Spinal cord (tissue), 10 donors: ENCODE measurements at places on chromosomes 2 and 18. TPM values are rescaled to one million over a fixed set of nuclear protein-coding genes. Genes with fewer than 3 reads are reported as not detected.

DNA sequence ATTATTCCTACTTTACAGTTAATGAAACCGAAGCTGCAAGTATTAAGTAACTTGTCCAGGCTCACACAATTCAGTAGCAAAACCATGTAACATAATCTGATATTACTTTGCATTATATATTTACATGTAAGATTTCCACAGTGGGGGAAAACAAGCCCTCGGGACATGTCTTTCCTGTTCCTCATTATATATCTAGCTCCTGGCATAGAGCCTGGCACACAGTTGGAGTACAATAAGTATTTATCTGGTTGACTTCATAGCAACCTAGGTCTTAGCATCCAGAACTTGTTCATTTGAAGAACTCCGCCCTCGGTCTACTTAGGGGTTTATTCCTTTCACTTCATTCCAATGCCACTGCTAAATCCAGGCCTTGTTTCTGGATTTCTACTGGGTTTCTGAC is 1.6 kb upstream of the RBM45 start:
- no peak for DNase-seq

GRCh38 chr2:70517804-70518203 is 35.8 kb downstream of the TGFA start:
- no peak for DNase-seq

GRCh38 chr2:44997963-44998362 is 11.3 kb downstream of the SIX2 start:
- DNase-seq = no peak

The REL gene
- total RNA-seq = 10.8 TPM

The STARD6 gene
- 0.69 TPM for total RNA-seq

The CPLX4 gene
- 0.20 TPM for total RNA-seq
